AML-193 (cell line): ENCODE measurements at places on chromosomes 7 and 10.

- DNase-seq, result no peak
These were observed 328.3 kb downstream of the NXPH1 start for GRCh38 chr7:8761731-8762130.

DNA sequence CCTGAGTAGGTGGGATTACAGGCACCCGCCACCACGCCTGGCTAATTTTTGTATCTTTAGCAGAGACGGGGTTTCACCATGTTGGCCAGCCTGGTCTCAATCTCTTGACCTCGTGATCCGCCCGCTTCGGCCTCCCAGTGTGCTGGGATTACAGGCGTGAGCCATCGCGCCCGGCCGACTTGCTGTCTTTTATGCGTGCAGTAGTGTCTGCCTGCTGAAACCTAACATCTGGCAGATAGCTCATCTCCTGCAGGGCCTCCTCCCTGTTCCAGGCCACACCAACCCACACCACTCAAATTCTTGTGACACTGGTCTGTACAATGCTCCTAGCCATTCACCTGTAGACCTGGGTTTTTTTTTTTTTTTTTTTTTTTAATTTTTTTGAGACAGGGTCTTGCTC is 41.5 kb downstream of the BAIAP2L1 start:
- DNase-seq, result no peak

DNA sequence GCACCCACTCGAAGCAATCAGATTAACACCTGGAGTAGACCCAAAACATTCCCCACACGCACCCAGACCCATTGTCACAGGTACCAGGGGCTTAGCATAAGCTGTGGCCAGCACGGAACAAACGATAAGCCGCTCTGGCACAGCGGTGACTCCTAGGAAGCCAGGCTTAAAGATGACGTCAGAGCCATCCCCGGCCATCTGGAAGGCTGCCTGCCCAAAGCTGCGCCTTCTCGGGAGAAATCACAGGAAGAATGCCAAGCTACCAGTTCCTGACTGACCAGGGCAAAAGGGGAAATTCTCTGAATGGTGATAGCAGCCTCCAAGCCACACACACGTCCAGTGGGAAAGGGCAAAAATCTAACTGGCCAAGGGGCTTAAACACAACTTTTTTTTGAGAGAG is 13.0 kb upstream of the WIPI2 start:
- DNase-seq, result no peak

DNA sequence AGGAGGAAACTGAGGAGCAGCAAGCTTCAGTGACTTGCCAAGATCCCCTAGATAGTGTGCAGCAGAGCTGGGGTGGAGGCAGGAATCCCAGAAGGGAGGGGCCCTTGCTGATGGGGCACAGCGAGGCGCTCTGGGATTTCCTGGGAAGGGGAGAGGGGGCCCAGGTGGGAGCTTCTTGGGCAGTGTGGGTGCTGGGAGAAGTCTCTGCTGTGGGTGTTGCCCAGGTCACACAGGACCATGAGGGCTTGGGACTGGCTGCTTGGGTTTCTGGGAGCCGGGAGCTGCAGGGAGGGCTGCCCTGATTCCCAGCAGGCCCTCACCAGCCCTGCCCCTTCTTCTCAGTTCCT is 55.2 kb downstream of the TSPAN15 start:
- no peak for DNase-seq

- DNase-seq, result no peak
These were observed 70.0 kb downstream of the CAMK1D start for GRCh38 chr10:12419262-12419847.

- DNase-seq, result no peak
These were observed 131.1 kb downstream of the PDE1C start for GRCh38 chr7:31939076-31939475.

- no peak for DNase-seq
These were observed 85.3 kb downstream of the CUL1 start for GRCh38 chr7:148783801-148784527.

GRCh38 chr7:105036217-105037168 is 22.5 kb downstream of the KMT2E start:
- no peak for DNase-seq

DNA sequence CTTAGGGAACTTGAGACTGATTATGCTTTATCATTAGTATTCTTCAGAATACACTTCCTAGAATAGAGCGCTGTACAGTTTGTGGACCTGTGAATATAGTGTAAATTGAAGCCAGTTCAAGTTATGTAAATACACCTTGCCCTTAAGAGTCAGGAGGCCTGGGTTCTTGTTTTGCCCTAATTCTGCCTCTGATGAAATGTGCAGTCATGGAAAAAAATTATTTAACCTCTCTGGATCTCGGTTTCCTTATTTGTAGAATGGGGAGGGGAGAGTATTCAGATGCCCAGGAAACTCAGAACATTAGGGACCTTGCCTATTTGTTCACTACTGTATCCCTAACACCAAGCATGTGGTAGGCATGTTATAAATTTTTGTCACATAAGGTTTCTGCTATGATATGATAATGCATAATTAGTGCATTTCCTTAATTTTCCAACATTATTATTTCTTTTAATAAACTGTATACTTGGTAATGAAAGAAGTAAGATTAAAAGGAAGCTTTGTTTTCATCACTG is 1.3 kb downstream of the EXOC6 start:
- DNase-seq, result no peak

DNA sequence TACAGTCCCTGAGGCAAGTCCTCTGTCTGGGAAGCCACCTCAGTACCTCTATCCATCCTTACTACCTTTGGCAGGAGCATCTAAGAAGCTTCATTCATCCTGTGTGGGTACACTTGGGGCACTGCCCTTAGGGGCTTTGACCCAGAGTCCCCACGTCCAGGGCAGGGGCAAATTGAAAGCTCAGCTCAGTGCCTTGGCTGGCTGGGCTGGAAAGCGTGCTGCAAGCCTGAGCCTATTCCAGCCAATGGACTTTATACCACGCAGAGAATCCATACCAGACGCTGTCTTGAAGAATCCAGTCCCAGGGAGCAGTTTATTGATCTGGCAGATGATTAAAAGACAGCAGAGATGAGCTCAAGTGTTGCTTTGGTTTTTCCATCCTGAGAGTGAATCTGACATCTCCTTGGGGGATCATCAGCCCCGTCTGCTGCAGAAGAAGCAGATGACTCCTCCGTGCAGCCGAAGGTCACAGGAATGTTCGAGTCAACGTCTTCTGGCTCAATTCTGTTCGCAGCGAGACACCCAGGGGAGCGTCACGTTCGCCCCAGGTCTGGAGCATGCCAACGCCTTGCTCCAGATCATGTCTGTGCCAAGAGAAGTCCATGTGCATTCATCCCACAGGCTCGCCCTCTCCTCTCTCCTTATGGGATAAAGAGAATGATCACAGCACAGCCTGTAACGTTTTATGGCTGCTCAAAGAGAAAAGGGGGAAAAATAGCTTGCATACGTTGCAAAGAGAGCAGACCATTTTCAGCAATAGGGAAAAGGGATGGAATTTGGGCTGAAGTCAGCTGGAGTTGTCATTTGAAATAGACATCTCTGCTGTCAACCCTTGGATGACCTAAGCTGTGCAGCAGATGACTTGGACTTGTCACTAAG is 35.8 kb upstream of the LYZL1 start:
- no peak for DNase-seq
